ENCODE measurements at places on chromosomes 4 and X.

DNA sequence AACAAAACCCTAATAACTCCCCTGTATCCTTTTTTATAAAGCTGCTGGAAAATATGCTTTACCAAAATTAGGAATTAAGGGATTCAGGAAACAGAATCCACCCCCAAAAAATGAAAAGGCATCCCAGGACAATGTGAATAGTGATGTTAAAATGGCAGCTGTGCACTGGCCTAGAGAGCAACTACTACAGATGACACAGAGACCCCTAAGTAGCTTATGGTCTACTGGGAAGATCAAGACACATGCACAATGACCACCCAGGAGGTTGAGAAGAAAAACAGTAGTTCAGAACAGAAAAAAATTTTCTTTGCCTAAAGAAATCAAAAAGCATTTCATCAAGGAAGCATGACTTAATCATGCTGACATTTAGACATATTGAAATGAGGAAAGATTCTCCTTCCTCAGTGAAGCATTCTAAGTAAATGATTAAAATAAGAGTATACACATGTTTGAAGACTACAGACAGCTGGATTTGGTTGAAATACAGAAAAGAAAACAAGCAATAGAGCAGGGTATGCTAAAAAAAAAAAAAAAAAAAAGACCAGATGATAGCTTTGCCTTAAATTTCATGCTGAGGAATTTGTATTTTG lies 117.3 kb downstream of the WDFY3 start:
- no peak overlapping the region for H3K27ac ChIP-seq
- H3K4me1 ChIP-seq = no peaks in the 10 kb centered on the region
- H3K36me3 ChIP-seq = peaks cover 3% of the 10 kb centered on the region
- no peak for DNase-seq
- H3K27me3 ChIP-seq = no peaks in the 10 kb centered on the region

- H3K27ac ChIP-seq = no peak overlapping the region
- H3K4me3 ChIP-seq = no peak overlapping the region
- peaks cover 10% of the 10 kb centered on the region for H3K27me3 ChIP-seq
- no peaks in the 10 kb centered on the region for H3K4me1 ChIP-seq
These were observed 403.7 kb downstream of the MID1IP1 start for GRCh38 chrX:39204945-39205344.

DNA sequence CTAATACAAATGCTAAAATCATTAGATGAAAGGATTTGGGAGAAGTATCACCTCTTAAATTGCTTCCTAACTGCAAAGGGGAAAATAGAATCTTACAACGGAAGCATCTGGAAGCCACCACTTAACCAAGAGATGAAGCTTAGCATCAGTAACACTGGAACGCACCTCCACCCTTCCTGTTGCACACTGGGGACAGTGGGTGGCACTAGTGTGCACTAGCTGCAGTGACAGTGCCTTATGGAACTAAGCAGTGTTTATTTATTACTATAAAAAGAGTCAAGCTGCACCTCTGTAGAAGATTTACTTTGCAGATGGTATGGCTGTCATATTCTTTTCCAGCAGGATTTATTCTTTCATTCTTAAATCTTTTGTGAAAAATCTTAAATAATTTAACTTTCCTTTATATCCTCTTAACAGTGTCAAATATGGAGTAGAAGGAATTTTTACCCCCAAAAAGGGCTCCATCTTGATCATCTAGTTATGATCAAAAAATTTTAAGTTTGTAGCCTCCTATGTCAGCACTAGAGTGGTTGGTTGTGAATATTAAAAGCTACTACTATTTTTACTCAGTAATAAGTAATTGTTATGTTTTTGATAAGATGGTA lies 76.7 kb downstream of the SCD5 start:
- no peaks in the 10 kb centered on the region for H3K36me3 ChIP-seq
- DNase-seq = no peak
- no peak overlapping the region for H3K4me3 ChIP-seq
- H3K27me3 ChIP-seq = no peaks in the 10 kb centered on the region
- peaks cover 31% of the 10 kb centered on the region for H3K4me1 ChIP-seq

DNA sequence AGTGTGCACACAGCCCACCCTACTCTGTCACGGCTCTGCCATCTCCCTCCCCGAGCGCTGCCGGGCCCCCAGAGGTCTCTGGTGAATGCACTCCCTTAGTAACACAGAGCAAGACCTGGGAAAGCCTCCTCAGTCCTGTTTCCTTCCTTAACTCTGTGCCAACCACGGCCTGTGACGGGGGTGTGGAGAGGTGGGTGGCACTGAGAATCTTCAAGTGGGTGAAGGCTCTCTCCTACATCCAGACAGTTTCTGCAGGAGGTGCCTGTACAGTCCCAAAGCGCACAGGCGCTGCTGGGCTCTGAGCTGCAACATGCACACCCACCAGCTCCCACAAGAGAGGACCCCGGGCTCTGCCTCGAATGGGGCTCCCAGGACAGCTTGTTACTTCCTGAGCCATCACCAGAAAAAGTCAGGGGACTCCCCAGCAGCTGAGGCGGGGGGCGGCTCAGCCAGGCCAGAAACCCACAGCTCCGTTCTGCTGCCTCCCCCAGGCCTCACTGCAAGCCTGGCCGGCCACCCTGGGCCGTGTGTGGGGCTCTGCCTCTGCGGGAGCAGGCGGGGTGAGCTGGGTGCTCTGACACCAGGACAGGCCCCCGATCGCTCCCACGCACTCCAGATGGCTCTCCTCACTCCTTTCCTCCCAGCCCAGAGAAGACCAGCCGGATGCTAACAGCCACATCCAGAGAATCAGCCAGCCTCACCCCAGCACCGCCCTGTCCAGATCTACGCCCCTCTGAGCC lies 29.7 kb downstream of the FAM53A start:
- DNase-seq = no peak
- H3K4me1 ChIP-seq = no peaks in the 10 kb centered on the region
- H3K27ac ChIP-seq = no peak overlapping the region
- H3K36me3 ChIP-seq = peaks cover 40% of the 10 kb centered on the region

DNA sequence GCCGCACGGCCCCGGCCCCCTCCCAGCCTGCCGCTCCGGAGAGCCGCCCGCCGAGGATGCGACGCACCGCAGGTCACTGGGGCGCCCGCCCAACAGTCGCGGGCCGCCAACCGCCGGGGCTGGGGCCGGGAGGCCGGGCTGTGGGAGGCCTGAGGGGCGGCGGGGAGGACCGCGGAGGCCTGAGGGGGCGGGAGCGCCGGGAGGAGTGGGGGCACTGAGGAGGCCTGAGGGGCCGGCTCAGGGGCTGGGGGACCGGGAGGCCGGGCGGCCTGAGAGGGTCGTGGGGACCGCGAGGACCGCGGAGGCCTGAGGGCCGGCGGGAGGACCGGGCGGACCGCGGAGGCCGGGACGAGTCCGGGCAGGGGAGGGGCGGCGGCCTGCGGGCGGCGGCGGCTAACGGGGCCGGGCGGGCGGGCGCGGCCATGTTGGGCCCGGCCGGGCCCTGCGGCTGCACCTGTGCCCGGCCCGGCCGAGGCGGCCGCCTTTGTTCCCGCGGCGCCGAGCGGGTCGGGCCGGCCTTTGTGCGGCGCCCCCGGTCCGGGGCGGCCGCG lies 353 bp downstream of the NSD2 start:
- no peak for DNase-seq
- no peaks in the 10 kb centered on the region for H3K27me3 ChIP-seq
- peak overlapping the region; percentile 47 for H3K27ac ChIP-seq
- H3K4me3 ChIP-seq = peak overlapping the region; percentile 46
- no peaks in the 10 kb centered on the region for H3K36me3 ChIP-seq

DNA sequence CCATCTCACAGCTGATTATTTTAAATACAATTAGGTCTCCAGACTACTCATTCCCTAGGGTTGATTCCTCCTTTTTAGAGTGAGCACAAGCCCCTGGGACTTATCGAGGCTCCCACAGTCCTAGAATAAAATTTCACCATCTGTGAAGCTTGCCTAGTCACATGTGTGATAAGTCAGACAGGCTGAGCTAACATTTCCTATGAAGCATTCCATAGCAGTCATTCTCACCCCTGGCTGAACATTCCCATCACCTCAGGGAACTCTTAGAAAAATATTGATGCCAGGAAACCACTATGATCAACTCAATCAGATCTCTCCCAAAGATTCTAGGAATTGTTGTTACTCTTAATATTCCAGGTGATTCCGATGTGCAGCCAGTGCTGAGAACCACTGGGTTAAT lies 37.7 kb downstream of the ARHGEF9 start:
- peak overlapping the region; percentile 36 for H3K27ac ChIP-seq
- H3K4me1 ChIP-seq = peaks cover 14% of the 10 kb centered on the region
- no peaks in the 10 kb centered on the region for H3K36me3 ChIP-seq
- H3K4me3 ChIP-seq = no peak overlapping the region

DNA sequence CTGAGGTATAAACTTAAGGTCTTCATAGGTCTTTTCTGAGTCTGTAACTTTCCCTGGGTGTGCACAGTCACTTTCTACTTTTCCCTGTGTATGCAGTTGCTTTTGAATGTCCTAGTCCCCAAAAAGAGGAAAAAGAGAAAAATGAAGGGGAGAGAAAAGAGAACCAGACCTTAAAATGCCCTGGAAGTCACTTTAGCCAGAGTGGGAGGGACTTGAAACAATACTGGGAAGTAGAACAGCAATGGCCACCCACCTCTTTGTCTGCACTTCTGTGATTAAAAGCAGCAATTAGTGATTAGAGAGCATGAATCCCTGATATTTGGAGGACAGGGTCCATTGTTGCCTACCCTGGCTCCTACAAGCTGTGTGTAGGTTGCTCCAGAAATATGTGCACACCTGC lies 36.1 kb downstream of the ZCCHC13 start:
- H3K4me3 ChIP-seq = no peak overlapping the region
- H3K36me3 ChIP-seq = no peaks in the 10 kb centered on the region
- peaks cover 2% of the 10 kb centered on the region for H3K27me3 ChIP-seq
- H3K27ac ChIP-seq = no peak overlapping the region
- H3K4me1 ChIP-seq = no peaks in the 10 kb centered on the region
- DNase-seq = no peak

- no peak for DNase-seq
- H3K36me3 ChIP-seq = no peaks in the 10 kb centered on the region
- no peaks in the 10 kb centered on the region for H3K4me1 ChIP-seq
- H3K27me3 ChIP-seq = no peaks in the 10 kb centered on the region
These were observed 12.2 kb upstream of the TNIP3 start for GRCh38 chr4:121176082-121176934.

DNA sequence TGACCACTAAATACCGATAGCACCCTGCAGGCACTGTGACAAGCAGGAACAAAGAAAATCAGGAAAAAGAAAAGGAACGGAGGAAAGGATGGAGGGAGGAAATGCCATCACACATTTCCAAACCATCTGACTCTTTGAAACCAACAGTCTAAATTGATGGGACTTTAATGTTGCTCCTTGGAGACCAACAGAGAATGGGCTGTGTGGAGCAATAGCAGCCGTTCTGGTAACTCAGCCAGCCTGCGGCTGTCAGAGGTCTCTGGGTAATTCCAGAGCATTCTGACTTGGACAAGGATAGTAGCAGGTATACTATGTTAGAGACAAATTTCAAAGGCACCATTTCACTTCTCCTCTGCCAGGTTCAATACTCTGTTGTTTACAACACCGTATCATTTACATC lies 18.0 kb downstream of the PARM1 start:
- H3K4me1 ChIP-seq = no peaks in the 10 kb centered on the region
- no peaks in the 10 kb centered on the region for H3K36me3 ChIP-seq
- DNase-seq = no peak
- no peak overlapping the region for H3K27ac ChIP-seq
- H3K4me3 ChIP-seq = no peak overlapping the region

- DNase-seq = no peak
- no peaks in the 10 kb centered on the region for H3K36me3 ChIP-seq
These were observed 85.0 kb upstream of the CPEB2 start for GRCh38 chr4:14917298-14917633.

GRCh38 chr4:20778896-20779295 lies 78.6 kb downstream of the PACRGL start:
- DNase-seq = no peak
- H3K4me1 ChIP-seq = no peaks in the 10 kb centered on the region
- no peaks in the 10 kb centered on the region for H3K27me3 ChIP-seq

- no peak for DNase-seq
- no peak overlapping the region for H3K4me3 ChIP-seq
- no peak overlapping the region for H3K27ac ChIP-seq
These were observed 23.2 kb upstream of the FAM90A26 start for GRCh38 chr4:9146967-9147366.

- H3K27me3 ChIP-seq = no peaks in the 10 kb centered on the region
- no peak overlapping the region for H3K27ac ChIP-seq
- H3K4me1 ChIP-seq = no peaks in the 10 kb centered on the region
These were observed 62.5 kb downstream of the PAQR3 start for GRCh38 chr4:78876568-78877320.

GRCh38 chr4:51868449-51868847 lies 25.5 kb downstream of the DCUN1D4 start:
- H3K27ac ChIP-seq = no peak overlapping the region
- peaks cover 3% of the 10 kb centered on the region for H3K4me1 ChIP-seq
- no peak for DNase-seq

GRCh38 chr4:122195718-122196117 lies 43.6 kb downstream of the BLTP1 start:
- no peaks in the 10 kb centered on the region for H3K27me3 ChIP-seq
- no peaks in the 10 kb centered on the region for H3K4me1 ChIP-seq
- peaks cover 3% of the 10 kb centered on the region for H3K36me3 ChIP-seq
- no peak for DNase-seq
- no peak overlapping the region for H3K27ac ChIP-seq

DNA sequence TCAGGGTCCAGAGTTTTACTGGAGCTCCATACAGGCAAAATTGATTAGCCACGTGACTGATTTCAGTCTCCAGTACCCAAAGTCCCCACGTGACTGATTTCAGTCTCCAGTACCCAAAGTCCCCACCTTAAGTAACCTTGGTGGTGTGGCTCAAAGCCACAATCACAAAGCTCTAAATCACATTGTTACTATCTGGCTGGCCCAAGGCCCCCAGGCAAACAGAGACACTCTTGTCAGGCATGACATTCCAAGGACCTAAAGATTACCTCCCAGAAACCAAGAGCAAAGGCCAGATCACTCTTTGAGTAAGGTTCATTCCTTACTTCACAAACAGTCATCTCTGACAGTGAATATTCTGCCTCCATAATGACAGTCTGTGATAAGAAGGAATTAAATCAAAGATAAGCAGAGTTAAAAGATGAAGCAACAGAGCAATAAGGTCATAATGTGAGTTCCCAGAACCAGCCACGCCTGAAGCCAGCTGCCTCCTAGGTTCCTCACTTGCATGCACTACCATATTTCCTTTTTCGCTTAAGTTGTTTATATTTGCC lies 78.5 kb downstream of the ANXA3 start:
- H3K27ac ChIP-seq = no peak overlapping the region
- H3K36me3 ChIP-seq = no peaks in the 10 kb centered on the region
- DNase-seq = no peak

DNA sequence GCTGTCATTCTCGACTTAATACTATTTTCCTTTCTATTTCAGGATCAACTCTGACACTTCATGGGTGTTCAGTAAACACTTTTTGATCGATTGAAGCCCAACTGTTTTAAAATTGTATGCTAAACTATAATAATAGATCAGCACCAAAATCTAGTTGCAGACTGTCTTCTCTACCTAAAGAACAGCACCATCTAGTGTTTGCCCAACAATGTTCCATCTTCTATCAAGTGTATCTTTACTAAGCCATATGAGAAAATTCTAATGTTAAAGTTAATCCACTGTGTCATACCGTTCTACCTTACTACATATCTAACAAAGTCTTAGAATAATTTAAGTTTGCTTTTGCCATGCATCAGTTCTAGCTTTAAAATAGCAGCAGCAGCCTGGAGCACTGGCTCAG lies 113.0 kb upstream of the PRDX4 start:
- no peak overlapping the region for H3K4me3 ChIP-seq
- H3K27me3 ChIP-seq = peaks cover 2% of the 10 kb centered on the region
- DNase-seq = peak; percentile 2
